ENCODE measurements at places on chromosomes 4 and X.

GRCh38 chr4:108080747-108081146 lies 88.0 kb downstream of the LEF1 start:
- peak; percentile 75 for DNase-seq

DNA sequence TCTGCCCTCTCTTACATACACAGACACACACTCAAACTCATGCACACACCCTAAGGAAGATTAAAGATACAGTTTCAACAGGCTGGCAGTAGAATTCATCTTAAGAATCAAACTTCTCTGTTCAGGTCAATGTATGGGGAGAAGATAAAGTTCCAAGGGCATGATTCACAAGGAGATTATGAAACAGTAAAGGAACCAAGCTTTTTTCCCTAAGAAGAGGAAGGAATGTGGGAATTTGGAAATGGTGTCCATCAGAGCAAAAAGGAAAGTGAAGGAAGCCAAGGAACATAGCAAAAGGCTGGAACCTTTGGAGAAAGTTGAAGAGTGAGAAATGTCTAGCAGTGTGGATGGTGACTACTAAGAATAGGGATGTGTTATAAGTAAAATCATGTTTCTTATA lies 191.0 kb upstream of the NPY2R start:
- DNase-seq = no peak

- DNase-seq = no peak
Measured at GRCh38 chr4:114057746-114058145, 78.3 kb upstream of the ARSJ start.

DNA sequence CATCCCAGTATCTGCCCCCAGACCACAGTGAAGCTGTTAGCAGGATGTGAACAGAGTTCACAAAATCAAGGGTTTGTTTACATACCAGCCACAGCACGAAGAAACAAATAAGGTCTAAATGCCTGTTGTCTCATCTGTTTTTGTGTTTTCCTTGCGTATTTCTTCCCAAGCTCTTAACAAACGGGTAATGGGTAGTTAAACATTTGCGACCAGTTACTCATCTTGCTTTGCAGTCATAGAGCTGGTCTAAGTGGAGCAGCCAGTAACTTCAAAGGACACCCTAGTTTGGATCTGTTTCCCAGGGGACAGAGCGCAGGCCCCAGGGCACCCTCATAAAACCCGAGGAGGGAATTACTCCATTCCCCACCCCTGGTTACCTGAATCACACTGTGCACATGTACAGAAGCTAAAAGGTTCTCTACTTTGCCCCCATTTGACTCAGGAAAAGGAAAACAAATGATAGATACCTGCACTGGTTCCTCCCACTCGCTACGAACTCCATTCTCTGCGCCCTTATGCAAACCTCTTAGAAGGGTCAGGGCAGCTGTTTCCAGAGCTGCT lies 68.8 kb downstream of the MAML3 start:
- DNase-seq = no peak

GRCh38 chrX:23930894-23931604 lies 23.2 kb downstream of the CXorf58 start:
- no peak for DNase-seq

GRCh38 chr4:56764775-56765174 lies 56.7 kb downstream of the SPINK2 start:
- no peak for DNase-seq

DNA sequence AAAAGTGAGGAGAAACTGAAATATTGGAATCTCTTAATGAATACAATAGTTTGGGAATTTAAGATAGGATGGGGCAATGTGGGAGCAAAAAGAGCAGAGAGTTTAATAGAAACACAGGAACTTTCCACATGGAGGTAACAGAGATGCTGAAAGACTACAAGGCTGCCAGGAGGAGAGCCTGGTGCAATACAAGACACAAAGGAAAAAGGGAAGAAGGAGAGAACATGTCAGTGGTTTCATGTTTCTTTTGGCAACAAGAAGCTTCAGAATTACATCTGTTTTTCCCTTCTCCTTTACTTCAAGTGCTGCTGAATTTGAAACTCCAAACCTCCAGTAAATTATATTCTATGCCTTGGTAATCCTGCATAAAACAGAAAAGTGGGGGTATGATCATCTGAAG lies 474.3 kb downstream of the FAT4 start:
- no peak for DNase-seq

GRCh38 chrX:41481264-41482109 lies 34.3 kb downstream of the NYX start:
- no peak for DNase-seq

DNA sequence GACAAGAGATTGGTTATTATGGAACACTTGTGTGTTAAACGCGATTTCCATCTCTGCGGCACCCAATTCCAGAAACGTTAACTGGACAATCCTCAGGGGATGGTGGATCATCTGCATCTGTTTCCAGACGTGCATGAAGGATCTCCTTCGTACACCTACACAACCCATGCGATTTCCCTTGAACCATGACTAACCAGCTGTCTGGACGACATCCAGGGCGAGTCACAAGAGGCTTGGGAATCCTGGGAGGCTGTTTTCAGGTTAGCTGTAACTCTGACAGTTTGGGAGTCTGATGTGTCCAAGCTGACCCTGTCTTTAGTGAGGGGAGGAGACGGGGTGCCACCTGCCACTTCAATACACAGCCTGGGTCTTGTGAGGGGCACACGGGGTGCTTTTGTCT lies 84.5 kb downstream of the GATB start:
- no peak for DNase-seq

DNA sequence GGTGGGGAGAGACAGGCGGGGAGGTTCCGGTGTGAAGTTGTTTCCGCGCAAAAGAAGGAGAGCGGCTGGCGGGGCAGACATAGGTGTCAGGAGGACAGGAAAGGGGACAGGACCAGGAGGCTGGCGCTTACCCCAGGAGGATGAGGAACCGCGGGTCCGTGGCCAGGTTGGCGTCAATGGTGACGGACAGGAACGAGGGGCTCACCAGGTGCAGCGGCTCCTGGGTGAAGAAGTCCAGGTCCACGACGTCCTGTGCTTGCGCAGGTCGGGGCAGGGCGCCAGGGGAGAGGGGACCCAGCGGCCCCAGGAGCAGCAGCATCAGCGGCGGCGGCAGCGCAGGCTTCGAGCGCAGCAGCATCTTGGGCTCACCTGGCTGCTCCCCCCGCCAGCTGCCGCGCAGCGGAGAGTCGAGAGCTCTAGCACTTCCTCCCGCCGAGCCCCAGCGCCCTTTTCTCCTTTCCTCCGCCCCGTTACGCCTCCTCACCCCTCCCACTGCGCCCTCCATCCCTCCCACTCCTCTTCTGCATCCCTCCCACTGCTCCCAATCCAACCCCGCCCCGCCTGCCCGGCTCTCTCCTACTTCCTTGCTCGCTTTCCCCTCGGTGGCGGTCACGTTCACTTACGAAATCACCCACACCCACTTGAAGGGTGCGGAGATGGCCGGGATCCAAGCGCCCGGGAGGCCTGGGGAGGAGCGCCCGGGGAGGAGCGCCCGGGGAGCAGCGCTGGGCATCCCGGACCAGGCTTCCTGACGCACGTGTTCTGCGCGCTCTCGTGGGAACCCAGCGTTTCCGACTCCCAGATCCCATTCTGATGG lies at the start of gene HPSE:
TSS of gene HPSE (minus strand) at position 424 of the 817 bp plus-strand sequence. CDS start at position 358, 66 bp downstream.
- peak; percentile 54 for DNase-seq

- DNase-seq = no peak
Measured at GRCh38 chr4:5409237-5409636, 299.1 kb downstream of the EVC2 start.
